ENCODE measurements at places on chromosomes 13 and 19.

DNA sequence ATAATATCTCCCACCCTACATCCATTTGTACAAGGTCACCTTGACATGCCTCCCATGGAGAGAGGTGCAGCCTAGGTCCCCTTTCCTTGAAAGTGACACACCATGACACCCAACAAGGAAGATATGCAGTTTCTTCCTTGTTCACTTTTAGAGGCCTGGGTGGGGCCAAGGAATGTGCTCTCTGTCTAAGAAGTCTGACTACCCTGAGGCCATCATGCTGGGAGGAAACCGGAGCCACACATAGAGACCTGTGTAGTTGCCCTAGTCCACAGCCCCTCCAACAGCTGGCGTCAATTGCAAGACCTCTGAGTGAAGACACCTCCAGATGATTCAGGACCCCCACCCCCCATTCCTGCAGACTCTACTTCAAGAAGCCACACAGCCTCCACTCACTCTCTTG lies 11.0 kb downstream of the SYDE1 start:
- no peak for DNase-seq

DNA sequence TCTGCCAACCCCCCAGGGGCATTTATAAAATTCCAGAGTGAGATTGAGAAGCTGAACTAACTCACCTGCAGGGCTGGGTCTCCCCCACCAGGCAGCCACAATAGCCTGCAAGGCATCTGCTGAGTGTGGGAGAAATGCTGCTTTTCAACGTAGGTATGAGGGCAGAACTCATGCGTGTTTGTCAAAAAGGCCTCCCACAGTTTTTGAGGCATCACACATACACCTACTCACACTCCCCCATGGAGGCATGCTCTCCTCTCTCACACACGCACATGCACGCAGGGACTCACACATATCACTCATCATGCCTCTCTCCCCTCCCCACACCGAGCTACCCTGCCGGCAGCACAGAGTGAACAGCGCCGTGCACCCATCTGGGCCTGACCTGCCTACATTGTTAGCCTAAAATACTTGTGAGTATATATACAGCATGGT lies 390.5 kb downstream of the FGF9 start:
- peak; percentile 26 for DNase-seq

DNA sequence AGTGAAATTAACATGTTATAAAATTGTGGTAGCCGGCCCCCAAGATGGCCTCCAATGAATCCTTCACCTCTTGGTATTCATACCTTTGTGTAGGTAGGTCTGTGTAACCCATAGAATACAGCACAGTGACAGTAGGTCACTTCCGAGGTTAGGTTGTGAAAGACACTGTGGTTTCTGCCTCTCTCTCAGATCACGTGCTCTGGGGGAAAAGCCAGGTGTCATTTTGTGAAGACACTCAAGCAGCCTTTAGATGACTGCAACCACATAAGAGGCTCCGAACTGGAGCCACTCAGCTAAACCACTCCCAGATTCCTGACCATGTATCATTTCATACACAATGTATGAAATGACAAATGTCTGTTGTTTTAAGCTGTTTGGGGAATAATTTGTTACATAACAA lies 9.8 kb upstream of the USPL1 start:
- DNase-seq: peak; percentile 79

GRCh38 chr19:3135961-3136683 lies at the start of gene GNA15:
GNA15 (plus strand) TSS chr19:3136033; CDS start chr19:3136451, 418 bp downstream.
- DNase-seq: peak; percentile 73

DNA sequence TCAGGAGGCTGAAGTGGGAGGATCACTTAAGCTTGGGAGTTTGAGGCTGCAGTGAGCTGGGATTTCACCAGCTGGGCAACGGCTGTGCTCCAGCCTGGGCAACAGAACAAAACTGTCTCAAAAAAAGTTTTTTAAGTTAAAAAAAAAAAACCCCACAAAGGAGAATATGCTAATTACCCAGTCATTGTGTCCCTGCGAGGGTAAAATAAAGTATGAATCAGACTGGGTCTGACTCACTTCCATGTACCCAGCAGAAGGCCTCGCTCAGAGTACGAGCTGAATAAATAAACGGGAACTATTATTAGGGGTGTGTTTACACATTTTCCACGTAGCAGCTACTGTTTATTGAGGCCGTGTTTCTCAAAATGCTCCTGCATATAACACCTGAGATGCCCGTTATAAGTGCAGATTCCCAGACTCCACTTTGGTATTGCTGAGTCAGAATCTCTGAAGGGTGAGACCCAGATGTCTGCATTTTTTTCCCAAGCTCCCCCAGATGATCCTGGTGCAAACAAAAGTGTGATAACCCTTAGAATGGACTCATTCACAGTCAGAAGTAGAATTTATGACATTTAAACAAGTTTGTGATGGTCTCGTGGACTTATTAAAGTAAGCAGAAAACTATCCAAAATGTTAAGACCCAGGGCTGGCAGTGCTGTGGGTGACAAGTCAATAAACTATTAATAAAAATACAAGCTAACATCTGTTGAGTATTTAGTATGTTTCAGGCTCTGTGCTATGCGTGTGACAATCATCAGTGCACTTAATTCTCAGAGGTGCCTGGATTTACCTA lies 28.2 kb downstream of the KCNC3 start:
- no peak for DNase-seq

GRCh38 chr19:34246340-34246739 lies 8.0 kb upstream of the GARRE1 start:
- no peak for DNase-seq

DNA sequence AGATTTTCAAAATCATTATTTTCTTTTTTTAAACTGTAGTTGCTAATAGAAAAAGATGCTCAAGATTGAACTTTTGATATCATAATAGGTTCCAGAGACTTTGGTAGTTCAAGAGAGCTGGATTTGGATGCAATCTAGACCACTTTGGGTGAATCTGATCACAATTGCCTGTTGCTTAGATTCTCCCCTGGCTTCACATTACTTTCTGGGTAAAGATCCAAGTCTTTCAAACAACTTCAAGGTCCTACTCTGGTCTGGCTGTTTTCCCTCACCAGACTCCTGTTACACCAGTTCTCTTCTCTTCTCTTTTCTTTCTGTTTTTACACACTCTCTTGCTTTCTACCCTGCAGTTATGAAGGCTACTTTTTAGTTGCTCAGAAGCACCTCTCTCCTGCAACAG lies 7.4 kb upstream of the SPRY2 start:
- no peak for DNase-seq

DNA sequence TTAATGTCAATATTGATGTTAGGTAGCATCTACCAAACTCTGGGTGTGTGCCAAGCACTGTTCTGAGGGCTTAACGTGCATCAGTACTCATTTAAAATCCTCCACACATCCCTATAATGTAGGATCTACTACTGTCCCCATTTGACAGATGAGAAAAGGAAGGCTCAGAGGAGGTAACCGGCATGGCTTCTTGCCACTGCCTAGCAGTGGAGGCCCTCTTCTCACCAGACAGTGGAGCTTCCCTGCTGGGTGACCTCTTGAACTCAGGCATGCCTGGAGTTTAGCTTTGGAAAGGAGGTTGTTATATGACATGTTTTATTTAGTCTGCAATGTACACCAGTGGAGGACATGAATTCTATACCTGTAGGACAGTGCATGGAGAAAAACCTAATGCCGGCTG lies 2.1 kb downstream of the SPATA13 start:
- no peak for DNase-seq

DNA sequence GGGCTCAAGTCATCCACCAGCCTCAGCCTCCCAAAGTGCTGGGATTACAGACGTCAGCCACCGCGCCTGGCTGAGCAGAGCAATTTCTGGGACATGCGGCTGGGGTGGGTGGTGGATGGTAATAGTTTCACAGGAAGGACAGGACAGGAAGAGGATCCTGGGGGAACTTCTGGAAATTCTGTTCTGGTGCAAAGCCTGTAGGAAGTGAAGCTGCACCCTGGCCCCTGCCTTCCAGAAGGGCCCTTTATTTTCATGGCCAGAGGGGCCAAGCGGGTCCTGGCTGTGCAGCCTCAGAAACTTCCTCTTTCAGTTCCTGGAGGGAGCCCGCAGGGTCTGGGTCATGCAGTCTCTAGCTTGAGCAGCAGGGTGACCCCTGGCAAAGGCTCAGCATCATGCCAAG lies 15.7 kb downstream of the FEM1A start:
- DNase-seq: no peak

GRCh38 chr19:45670670-45671453 lies 2.8 kb downstream of the GIPR start:
- DNase-seq: peak; percentile 41

GRCh38 chr13:107185889-107186288 lies 618.0 kb upstream of the ARGLU1 start:
- no peak for DNase-seq

DNA sequence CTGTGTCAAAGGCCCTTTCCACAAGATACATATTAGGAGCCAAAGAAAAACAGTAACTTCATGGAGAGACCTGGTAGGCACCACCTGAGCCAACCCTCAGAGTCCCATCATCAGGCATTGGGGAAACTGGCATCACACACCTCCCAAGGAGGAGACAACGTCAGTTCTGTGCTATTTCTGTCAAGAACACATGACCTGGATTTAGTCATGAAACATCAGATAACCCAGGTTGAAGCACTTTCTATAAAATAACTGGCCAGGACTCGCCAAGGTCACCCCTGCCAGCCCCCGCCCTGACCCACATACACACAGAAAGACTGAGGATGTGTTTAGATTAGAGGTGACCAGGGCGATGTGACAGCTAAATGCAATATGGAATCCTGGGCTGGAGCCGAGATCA lies 35.6 kb downstream of the COL4A1 start:
- DNase-seq: no peak

DNA sequence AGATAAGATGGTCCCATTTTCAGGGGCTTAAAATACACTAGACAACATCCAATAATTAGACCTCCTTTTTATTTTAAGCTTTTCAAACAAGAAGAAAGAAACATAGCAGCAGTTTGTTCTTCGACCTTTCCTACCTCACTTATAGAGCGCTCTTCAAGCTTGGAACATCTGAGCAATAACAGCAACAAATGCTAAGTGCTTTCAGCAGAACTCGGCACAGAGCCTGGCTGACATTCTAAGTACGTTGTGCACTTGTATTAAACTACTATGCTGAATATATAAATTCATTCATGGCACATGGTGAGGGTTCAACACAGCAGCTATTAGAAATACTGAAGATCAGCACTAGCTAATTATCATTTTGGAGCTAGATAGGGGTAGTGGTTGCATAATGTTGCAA lies 256.1 kb upstream of the MAB21L1 start:
- DNase-seq: no peak

GRCh38 chr19:55118401-55118991 lies 1.1 kb upstream of the PPP1R12C start:
- DNase-seq: no peak

GRCh38 chr13:80865329-80865728 lies 524.4 kb upstream of the SPRY2 start:
- DNase-seq: no peak

GRCh38 chr19:16441661-16442162 lies 30.1 kb downstream of the EPS15L1 start:
- no peak for DNase-seq

DNA sequence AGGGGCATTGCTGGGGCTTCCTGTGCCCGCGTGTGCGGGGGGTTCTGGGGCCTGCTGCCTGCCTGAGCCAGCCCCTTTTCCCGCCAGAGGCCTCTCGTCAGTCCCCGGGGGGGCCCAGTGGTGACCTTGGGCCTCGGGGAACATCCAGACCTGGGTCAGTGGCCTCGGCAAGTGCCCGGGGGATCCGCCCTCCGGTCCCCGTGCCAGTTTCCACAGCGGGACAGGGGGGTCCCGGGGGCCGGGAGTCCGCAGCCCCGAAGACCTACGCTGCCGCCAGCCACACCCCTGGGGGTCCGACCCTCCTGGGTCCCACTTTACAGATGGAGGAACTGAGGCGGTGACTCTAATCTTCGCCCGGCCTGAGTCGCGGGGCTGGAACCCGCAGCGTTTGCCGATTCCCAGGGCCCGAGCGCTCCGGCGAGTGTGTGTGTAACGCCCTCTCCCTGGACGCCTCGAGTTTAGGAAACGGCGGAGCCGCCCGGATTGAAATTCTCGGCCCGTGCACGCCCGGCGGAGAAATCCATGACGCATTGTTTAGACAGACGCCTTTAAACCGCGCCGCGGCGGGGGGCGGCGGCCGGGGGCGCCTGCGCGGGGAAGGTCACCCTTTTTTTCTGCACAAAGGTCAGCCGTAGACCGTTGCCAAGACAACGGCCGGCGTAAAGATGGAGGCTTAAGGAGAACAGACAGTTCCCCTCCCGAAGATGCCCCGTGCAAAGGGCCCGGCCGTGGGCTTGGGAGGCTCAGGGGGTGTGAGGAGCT lies 39.3 kb downstream of the EFNA2 start:
- no peak for DNase-seq

DNA sequence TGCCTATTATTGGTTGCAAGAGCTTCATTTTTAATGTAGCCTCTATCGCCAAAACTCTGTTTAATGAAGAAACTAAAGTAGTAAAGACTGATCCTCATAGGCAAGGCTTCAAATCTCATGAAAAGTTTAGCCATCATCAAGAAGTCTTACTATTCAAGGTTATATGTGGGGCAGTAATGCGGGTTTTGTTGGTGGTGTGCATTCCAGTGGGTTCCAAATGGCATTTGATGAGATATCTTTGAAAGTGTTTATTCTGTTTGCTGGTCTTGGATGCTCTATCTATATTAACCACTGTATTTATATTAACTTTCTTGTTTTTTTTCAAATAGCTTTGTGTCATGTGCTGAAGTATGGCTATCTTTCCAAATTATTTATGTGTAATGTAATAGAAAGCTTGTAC lies 72.2 kb downstream of the SERTM1 start:
- DNase-seq: no peak

- DNase-seq: no peak
Measured at GRCh38 chr13:111115965-111116521, 933 bp downstream of the ARHGEF7 start.

GRCh38 chr13:113849981-113850721 lies 13.7 kb downstream of the GAS6 start:
- DNase-seq: no peak

DNA sequence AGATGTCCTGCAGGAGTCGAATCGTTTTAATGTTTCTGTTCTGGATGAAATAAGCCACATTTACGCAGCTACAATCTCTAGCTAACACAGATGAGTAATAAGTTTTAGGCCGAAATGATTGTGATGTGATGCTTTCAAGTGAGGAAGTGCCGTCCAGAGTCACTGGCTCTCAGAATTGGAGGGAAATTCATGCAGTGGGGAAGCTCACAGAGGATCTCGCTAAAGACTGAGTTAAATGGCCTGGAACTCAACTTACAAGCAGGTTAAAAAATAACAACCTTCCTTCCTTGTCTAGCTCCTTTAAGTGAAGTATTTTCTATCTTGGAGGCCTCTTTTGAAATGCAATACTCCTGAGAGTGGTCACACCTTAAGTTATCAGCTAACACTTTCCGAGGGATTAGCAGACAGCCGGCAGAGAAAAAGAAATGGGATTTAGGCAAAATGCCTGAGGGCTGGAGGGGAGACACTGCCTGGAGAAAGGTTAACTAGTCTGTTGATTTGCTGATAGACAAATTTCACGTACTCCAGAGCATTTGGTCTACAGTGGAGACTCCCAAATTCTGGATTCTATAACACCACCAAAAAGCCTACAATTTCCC lies 74.2 kb downstream of the IRS2 start:
- no peak for DNase-seq
